ENCODE measurements at places on chromosomes 5 and 9.

DNA sequence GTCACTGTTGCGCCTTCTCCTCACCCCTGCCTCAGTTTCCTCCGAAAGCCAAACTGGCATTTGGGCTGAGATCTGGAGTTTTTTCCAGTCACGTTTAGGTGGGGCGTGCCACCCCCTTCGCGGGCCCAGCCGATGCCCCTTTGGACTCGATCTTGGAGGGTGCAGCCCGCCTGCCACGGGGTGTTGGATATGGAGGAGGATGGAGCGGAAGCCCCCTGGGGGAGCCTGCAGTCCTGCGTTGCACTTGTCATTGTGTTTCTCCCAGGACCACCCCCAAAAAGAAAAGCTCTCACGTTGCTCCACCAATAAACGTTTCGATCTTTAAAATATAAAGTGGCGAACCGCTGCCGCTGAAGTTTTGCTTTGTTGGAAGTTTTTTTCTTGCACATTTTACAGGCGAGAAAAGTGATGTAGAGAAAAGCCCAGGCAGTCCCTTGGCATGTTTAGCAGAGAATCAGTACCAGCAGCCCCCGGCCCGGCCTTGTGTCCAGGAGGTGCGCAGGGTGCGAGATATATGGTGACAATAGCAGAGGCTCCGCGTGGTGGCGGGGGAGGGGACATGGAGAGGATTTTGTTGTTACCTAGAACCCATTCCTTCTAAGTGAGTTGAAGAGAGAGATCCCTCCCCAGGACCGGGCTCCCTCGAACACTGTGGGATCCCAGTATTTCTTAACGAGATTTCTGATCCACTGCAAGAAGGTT is 681 bp downstream of the F2R start:
- no peak for DNase-seq

GRCh38 chr5:132907161-132907560 is 33.7 kb downstream of the LEAP2 start:
- no peak for DNase-seq

DNA sequence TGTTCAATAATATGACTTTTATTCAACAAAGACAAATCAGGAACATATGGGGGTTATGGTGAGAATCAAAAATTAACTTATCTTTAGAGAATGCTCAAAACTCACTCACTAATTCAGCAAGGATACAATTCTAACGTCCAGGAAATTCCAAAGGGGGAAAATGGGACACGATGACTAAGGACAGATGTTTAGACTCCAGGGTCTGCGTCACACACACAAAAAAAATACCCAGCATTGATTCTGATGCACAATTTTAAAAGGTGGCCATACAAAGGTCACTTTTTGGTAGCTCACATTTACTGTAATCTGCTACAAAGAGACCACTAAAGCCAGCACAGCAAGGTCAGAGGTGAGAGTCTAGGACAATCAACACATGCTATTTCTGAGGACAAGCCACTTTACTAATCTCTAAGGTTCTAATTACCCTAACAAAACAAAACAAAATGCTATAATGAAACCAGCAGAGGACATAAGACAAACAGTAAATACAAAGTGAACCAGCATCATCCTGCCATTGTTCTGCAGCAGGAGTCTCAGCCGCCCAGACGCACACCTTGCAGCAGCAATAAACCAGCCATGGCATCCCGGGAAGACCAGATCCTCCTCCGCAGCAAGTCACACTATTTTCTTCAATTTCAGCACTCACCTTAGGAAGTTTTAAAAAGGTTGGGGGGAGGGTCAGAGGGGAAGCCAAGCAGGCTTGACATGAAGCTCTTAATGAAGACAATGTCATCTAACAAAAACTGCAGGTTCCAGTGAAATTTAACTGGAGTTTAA is 57.8 kb downstream of the TTC39B start:
- DNase-seq, result no peak

- DNase-seq, result no peak
These were observed 142.6 kb downstream of the PBX3 start for GRCh38 chr9:125889476-125890419.
